ENCODE measurements at places on chromosomes 13 and 19.

DNA sequence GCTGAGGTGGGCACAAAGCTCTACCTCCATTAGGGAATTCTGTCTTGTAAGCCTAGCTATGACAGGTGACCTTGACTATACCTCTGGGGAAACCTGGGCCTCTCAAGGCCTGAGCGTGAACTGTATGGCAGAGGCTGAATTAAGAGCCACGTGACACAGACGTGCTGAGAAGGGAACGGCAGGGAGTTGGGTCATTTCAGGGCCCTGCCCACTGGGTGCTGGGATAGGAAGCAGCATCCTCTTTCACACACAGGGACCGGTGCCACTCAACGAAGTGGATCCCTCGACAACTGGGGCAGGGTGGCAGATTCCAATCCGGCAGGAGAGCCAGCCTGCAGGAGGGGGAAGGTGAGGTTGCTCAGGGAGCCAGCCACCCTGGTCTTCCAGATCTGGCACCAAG, 9.2 kb downstream of the ASF1B start:
- DNase-seq, result no peak

GRCh38 chr13:30863796-30864195, 42.3 kb upstream of the MEDAG start:
- DNase-seq, result no peak

- DNase-seq, result peak; percentile 32
These were observed 23.9 kb upstream of the ZNF846 start for GRCh38 chr19:9792206-9793070.

DNA sequence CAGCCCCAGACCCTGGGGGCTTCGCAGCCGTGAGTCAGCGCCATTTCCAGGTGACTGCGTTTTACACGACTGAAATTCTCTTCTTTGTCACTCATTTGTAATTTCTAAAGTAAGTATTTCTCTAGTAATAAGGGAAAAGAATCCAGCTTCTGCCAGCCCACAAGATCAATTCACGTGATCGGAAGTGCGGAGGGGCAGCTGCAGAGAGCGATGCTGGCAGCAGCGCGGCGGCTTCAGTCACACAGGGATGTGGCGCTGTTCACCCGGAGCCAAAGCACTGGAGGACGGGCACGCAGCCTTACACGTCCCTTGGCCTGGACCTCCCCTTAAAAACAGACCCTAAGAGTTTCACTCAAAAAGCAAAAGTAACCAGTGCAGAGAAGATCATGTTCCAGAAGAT, 18.4 kb downstream of the GRTP1 start:
- DNase-seq, result no peak

DNA sequence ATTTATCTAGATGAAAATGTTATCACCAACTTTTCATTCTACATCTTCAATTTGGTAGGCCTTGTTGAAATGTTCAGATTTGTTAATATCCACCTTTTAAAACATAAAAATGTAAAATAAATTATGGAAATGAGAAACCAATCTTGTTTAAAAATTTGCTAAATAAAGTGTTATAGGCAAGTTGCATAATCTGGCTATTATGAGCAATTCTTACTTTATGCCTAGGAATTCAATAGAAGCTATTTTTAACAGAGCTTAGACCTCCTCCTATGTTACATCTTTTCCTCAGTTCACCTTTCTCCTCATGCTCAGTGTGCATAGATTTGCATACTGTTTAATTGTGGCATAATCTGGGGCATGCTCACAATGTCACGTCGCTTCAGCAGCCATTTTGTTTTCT, 87.9 kb upstream of the POSTN start:
- DNase-seq, result no peak

GRCh38 chr19:35206379-35206778, 22.2 kb downstream of the FAM187B start:
- no peak for DNase-seq

GRCh38 chr19:46678110-46678732, 17.2 kb upstream of the DACT3 start:
- DNase-seq, result no peak

DNA sequence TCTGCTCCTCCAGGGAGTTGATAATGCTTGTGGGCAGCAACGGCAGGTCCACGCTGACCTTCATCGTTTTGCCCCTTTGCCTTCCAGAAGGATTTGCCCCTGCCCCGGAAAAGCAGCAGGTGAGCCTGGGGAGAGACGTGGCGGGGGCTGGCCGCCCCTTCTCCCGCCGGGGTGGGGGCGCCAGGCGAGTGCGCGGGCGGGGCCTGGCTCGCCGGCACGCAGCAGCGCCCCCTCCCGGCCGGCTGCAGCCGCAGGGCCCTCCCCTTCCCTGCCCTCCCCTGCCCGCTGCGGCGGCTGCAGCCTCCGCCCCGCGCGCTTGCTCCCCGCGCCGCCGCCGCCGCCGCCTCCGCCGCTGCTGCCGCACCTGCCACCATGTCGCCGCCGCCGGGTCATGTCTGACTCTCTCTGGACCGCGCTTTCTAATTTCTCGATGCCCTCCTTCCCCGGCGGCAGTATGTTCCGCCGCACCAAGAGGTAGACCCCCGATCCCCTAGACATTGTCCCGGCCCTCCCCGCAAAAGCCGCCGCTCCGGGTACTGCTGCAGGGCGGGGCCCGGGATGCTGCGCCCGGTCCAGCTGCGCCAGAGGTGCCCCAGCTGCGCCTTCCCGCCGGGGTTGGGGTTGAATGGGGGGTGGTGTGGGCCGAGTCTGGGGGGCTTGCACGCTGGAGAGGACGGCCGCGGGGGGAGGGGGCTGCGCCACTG, at the start of gene MAST1:
Gene MAST1 (plus strand): TSS at position 334 of the 704 bp plus-strand sequence. CDS start 58 bp downstream, at position 392.
- no peak for DNase-seq

- DNase-seq, result peak; percentile 69
These were observed 30.3 kb downstream of the CRYL1 start for GRCh38 chr13:20495087-20496023.

DNA sequence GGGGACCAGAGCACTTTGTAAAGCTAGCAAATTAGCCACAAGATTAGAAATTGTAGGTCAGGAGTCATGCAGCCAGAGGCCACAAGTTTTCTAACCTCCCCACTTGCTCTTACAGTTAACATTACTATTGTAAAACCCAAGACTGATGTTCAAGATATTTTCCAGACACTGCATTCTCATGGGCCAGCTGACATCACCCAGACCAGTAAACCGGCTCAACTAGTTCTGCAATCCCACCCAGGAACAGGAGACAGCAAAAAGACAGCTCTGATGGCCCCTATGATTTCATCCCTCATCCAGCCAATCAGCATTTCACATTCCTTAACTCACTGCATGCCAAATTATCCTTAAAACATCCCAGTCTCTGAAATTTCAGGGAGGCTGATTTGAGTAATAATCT, 178.5 kb downstream of the PRR20E start:
- DNase-seq, result no peak

- no peak for DNase-seq
These were observed 16.9 kb downstream of the GPC6 start for GRCh38 chr13:93243375-93244063.

- no peak for DNase-seq
These were observed 1.1 kb downstream of the PTGER1 start for GRCh38 chr19:14473978-14474578.

- DNase-seq, result no peak
These were observed 3.5 kb downstream of the FZR1 start for GRCh38 chr19:3509566-3509989.

DNA sequence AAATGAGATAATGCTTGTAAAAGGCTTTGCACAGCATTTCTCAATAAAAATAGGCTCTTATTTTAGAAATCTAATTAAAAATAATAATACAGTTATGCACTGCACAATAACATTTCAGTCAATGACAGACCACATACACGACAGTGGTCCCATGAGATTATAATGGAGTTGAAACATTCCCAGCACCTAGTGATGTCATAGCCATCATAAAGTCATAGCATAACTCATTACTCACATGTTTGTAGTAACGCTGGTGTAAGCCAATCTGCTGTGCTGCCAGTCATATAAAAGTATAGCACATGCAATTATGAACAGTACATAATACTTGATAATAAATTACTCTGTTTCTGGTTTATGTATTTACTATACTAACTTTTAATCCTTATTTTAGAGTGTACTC, 12.7 kb upstream of the SERPINE3 start:
- no peak for DNase-seq
